ENCODE measurements at places on chromosomes 12 and 14.

GRCh38 chr12:94165138-94165537 is 16.8 kb downstream of the PLXNC1 start:
- no peak for DNase-seq

GRCh38 chr12:121830134-121830533 is 26.3 kb downstream of the SETD1B start:
- DNase-seq: no peak

- DNase-seq: no peak
Observed at GRCh38 chr12:54141431-54142113, 47.2 kb downstream of the SMUG1 start.

GRCh38 chr12:69985656-69986055 is 160.6 kb downstream of the MYRFL start:
- no peak for DNase-seq

DNA sequence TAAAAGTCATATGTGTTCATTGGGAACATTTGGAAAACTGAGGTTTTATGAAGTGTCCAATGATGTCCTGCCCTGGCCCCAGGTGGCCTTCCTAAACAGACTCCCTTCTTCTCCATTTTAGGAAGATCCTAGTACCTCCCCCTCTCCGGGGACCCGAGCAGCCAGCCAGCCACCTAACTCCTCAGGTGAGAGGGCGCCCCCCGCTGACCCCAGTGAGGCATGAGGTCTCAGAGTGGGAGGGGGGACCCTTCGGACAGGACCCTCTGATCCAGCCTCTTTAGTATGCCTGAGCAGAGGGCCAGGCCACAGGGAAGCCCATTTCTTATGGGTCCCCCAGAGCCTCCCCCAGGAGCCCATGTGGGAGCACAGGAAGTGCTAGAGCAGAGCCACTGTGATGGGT is 23.7 kb downstream of the DEGS2 start:
- DNase-seq: no peak

DNA sequence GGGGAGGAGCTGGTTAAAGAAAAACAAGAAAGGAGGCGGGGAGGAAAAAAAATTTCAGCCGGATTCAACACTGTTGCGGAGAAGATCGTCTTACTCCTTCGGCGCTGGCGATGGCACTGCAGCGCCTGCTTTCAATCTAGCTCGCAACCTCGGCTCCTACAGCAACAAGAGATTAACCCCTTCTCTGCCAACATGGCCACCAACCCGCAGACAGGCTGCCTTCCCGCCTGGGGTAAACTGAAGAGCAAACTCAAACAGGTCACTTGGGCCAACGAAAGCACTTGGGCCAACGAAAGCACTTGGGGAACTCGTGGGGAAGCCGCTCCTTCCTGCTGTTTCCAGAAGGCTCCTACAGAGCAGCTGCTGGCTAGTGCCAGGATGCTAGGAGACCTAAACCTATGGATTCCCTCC is 73.7 kb downstream of the CIT start:
- DNase-seq: no peak

GRCh38 chr12:56954958-56955355 is 2.5 kb downstream of the RDH16 start:
- DNase-seq: no peak

- DNase-seq: no peak
Observed at GRCh38 chr12:122852336-122853275, 17.3 kb downstream of the HIP1R start.

- DNase-seq: no peak
Observed at GRCh38 chr12:53320352-53321195, 836 bp downstream of the AAAS start.

DNA sequence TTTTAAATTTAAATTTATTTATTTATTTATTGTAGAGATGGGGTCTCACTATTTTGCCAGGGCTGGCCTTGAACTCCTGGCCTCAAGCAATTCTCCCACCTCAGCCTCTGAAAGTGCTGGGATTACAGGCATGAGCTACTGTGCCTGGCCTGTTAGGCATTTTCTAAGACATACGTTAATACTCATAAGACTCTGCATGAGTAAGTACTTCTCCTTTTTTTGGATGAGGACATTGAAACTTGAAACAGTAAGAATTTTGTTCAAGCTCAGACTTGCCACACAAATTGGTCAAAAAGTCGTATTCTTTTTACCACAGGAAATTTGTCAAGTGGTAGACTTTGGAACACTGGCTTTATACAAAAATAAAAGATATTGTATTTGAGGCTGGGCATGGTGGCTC is 187.4 kb upstream of the RASSF8 start:
- DNase-seq: no peak

GRCh38 chr12:89968151-89968700 is 259.6 kb upstream of the ATP2B1 start:
- no peak for DNase-seq

- DNase-seq: no peak
Observed at GRCh38 chr12:112346194-112346593, 36.0 kb downstream of the HECTD4 start.

- no peak for DNase-seq
Observed at GRCh38 chr12:65885312-65885711, 61.0 kb downstream of the HMGA2 start.

GRCh38 chr12:46574847-46575246 is 202.3 kb upstream of the SLC38A2 start:
- no peak for DNase-seq

GRCh38 chr12:39804898-39805297 is 185.3 kb upstream of the ABCD2 start:
- DNase-seq: no peak

GRCh38 chr12:30909349-30910037 is 17.1 kb upstream of the TSPAN11 start:
- DNase-seq: no peak

DNA sequence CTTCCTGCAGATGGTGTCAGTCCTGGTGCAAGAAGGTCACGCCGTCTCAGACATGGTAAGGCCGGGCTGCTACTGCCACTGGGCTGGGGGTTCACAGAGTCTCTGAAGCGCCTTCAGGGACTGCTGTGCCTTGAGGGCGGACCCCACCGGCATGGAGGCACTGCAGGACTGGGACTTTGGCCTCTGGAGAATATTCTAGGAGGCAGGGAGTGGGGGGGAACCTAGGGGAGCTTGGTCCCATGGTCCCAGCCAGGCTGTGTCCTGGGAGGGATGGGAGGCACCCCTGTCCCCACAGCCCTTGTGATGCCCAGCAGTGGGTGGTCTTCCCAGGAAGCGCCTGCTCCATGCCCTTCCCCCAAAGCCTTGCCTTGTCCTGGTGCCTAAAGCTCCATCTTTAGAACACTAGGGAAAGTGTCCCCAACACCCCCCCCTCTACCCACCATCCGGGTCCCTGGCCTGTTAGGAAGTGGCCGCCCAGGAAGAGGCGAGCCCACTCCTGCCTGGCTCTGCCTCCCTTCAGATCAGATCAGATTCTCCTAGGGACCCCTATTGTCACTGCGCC is 1.5 kb downstream of the AMN start:
- DNase-seq: no peak

- no peak for DNase-seq
Observed at GRCh38 chr14:56745097-56745496, 65.2 kb downstream of the OTX2 start.

- DNase-seq: no peak
Observed at GRCh38 chr14:70726651-70727375, 82.5 kb downstream of the MAP3K9 start.

- no peak for DNase-seq
Observed at GRCh38 chr12:78698747-78699146, 165.8 kb upstream of the SYT1 start.

DNA sequence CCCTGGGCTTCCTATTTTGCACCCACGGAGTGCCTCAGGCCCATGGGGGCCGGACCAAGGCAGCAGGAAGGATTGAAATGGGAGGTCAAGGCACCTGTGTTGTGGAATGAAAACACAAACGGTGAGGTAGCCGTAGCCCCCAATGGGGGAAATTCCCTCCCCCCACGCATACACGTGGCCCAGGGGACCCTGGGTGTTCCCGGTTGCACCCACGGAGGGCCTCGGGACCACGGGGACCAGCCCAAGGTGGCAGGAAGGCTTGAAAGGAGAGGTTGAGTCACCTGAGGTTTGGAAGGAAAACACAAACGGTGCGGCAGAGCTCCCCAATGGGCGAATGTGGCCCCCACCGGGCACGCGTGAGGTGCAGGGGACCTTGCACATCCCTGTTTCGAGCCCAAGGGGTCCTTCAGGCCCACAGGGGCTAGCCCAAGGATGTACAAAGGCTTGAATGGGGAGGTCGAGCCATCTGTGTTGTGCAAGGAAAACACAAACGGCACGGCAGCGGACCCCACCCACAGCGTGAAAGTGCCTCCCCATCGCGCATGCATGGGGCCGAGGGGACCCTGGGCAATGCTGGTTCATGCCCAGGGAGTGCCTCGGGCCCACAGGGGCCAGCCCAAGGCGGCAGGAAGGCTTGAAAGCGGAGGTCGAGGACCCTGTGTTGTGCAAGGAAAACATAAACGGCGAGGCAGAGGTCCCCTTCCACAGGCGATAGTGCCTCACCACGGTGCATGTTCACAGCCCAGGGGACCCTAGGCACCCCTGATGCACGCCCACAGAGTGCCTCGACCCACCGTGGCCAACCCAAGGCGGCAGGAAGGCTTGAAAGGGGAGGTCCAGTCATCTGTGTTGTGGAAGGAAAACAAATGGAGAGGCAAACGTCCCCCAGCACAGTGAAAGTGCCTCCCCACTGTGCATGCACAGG is 376.7 kb downstream of the ALG10 start:
- no peak for DNase-seq

GRCh38 chr14:69749956-69750355 is 17.0 kb upstream of the SRSF5 start:
- DNase-seq: no peak

GRCh38 chr12:53287741-53288216 is 7.6 kb upstream of the PFDN5 start:
- no peak for DNase-seq

GRCh38 chr12:54191126-54191525 is 2.3 kb upstream of the SMUG1 start:
- no peak for DNase-seq

- DNase-seq: no peak
Observed at GRCh38 chr12:3962631-3963483, 89.7 kb upstream of the PARP11 start.

DNA sequence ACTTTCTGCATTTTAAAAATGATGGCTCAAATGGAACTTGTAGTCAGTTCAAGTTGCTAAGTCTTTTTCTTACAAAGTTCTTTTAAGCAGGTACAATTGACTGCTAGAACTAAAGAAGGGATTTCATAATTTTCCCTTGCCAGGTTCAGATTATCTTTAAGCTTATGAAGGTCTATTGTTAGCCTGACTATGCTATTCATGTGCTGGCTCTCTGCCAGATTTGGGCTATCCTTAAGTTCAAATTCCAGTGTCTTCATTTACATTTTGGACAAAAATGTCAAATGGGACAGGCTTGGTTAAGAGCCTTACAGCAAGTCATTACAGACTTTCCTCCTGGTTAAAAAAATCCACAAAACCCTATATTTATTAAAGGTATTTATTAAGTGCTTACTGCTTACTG is 42.3 kb downstream of the INSM2 start:
- no peak for DNase-seq

- DNase-seq: no peak
Observed at GRCh38 chr14:74973003-74973653, 17.7 kb upstream of the PGF start.

GRCh38 chr14:91893669-91894068 is 26.3 kb upstream of the TC2N start:
- DNase-seq: no peak

DNA sequence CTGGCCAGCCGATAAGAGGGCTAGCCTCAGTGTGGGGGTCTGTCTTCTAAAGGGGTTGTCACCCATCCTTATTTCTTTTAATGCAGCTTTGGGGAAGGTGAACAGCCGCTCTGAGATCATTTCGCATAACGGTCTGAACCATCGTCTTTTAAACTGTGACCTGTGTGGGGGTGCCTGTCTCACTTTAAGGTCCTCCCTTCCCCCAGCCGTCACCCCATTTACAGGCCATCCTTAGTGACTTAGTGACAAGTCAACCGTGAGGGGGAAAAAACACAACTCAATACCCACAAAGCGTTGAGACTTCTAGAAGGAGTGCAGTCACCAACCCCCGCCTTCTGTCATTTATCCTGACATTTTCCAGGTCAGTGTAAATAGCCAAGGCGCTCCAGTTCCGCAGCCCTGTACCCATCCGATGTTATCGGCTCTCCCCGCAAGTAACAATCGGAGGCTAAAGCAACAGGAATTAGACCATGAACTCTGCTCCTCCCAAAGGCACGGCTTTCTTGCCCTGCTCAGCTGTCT is 505 bp upstream of the DENND5B start:
- DNase-seq: peak; percentile 46

- no peak for DNase-seq
Observed at GRCh38 chr14:89251061-89251460, 166.0 kb downstream of the FOXN3 start.

GRCh38 chr14:77278461-77279230 is 7.6 kb upstream of the NGB start:
- DNase-seq: no peak

DNA sequence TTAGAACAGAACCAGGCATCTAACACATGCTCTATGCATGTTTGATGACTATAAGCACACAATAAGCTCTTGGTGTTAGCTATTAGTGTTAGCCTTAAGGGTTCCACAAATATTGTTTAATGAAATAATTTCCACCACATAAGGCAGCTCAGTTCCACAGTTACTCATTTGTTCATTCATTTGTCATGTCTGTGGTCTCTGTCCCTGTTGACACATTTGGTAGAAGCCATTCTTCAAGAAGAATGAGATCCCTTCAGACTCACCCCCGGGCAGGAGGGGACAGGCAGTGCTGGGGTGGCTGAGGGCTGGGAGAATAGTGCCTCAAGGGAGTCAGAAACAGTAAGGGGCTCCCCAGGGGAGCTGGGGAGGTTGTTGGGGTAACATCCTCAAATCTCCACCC is 3.7 kb upstream of the FAIM2 start:
- DNase-seq: no peak

DNA sequence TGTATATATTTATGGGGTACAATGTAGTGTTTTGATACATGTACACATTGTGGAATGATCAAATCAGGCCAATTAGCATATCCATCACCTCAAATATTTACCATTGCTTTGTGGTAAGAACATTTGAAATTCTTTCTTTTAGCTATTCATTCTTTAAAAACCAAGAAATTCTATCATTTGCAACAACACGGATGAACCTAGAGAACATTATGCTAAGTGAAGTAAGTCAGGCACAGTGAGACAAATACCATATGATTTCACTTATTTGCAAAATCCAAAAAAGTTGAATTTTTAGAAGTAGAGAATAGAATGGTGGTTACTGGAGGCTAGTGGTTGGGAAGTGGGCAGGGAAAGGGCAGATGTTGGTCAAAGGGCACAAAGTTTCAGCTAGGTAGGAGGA is 129.3 kb upstream of the PTPRQ start:
- no peak for DNase-seq

- no peak for DNase-seq
Observed at GRCh38 chr14:85483037-85483436, 46.9 kb upstream of the FLRT2 start.

- DNase-seq: no peak
Observed at GRCh38 chr12:68918960-68919359, 14.0 kb downstream of the CPM start.
